ENCODE measurements at places on chromosomes 1 and 21.

GRCh38 chr1:60108196-60108595, 34.6 kb upstream of the C1orf87 start:
- no peak for DNase-seq

GRCh38 chr1:22292011-22292788, 149.3 kb upstream of the WNT4 start:
- no peak for DNase-seq

- no peak for DNase-seq
These were observed 33.7 kb upstream of the DMBX1 start for GRCh38 chr1:46455951-46456350.

DNA sequence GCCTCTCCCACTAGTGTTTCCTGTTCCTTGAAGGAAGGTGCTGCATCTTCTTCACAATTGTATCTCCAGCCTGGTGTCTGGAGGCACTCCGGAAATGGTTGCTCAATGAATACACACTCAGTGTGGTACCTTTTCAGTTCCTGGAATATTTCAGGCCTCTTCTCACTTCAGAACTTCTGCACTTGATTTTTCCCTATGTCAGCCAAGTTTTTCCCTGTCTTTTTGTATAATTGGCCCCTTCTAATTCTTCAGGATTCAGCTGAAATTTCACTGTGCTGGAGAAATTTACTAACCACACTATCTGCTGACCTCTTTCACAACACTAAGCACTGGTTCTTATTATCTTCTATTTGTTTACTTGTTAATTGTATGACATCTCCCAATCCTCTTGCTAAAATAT, 61.2 kb upstream of the MAP10 start:
- DNase-seq, result no peak

GRCh38 chr1:216883518-216883917, 160.3 kb upstream of the ESRRG start:
- DNase-seq, result no peak

- no peak for DNase-seq
These were observed 267.0 kb downstream of the KCTD3 start for GRCh38 chr1:215833941-215834729.

DNA sequence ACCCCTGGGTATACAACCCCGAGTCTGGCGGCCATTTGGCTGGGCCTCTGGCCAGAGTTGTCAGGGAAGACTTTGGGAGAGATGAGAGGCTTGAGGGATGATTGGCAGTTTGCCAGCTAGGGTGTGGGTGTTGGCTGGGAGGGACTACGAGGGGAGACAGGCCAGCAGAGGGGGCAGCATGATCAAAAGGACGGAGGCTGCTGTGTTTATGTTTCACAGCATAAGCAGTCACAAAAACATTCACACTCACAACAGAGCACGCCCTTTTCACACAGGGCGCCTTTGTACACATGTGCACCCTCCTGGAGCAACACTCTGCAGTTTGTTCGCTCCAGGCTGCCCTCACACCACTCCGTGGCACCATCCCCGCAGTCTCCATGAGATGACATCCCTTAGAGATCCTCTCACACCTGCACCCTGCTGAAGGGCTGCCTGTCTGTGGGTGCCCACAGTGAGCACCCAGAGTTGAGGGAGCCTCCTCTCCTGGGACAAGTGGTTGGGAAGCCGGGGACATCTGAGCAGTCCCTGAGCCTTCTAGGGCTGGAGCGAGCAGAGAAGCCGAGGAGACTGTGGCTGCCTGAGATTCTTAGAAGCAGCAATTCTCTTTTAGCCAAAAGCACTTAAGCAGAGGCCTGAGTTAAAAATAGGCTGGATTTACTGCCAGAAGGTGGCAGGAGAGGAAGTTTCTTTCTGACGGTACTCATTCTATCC, 15.4 kb downstream of the EFNA3 start:
- no peak for DNase-seq

GRCh38 chr1:244013100-244013499, 38.0 kb upstream of the ZBTB18 start:
- no peak for DNase-seq

DNA sequence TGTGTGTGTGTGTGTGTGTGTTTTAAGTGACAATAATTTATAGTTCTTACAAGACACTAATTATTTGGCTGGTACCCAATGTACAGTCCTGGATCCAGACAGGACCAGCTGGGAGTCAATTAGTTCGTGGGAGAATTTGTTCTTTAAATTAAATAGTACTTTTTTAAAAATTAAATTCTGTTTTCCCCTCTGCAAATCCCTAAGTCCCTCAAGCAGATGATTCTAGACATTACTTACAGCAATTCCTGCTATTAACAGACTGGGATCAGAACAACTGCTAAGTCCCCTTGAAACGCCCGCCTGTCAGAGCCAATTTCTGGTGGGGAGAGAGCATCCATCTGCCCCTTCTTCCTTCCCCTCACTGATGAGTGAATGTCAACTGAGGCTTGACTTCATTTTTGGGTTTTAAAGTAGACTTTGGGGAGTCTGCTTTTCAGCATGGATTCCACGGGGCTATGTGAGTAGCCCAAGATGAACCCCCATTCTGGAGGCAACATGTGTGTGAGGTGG, 83.9 kb downstream of the SMYD2 start:
- no peak for DNase-seq

DNA sequence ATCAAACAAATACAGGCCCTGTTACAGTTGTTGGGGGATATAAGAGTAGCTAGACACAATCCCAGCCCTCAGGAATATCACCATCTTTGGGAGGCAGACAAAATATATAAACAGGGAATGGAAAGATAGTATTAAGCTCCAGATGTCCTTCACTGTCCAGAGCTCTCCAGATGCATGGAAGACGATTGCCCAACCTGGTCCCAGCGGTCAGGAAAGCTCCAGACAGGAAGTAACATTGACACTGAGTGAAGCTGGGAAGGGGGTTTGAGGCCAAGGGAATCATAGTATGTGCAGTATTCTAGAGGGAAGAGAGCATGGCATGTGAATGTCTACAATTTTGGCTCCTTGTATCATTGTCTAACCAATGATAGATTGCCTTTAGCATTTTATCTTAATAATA, 173.9 kb upstream of the HOOK1 start:
- DNase-seq, result no peak

DNA sequence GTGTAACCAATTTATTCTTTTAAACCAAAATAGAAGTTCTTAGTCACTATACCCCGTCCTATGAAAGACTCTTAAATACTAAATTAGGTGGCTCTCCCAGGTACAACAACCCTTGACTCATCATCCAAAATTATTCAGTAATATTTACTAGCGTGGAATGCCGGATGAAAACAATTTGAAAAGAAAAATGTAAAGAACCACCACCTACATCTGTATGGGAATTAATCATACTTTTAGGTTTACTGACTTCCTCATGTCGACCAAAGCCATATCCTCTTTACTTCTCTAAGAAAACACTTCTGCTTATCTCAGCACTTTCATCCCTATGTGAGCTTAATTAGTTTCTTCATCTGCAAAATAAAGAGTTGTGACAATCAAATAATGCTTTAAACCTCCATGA, 139.6 kb downstream of the AKT3 start:
- no peak for DNase-seq

- DNase-seq, result no peak
These were observed 17.9 kb downstream of the MRAP start for GRCh38 chr21:32316361-32317215.

- DNase-seq, result no peak
These were observed 285.6 kb upstream of the B3GALT2 start for GRCh38 chr1:193471981-193472380.
